ENCODE measurements at places on chromosomes 11 and 22.
A peak's percentile ranks its signal among the peaks of the same experiment; 100 is the strongest.

- no peak for DNase-seq
Measured at GRCh38 chr11:79942090-79942489, 501.3 kb upstream of the TENM4 start.

- no peak for DNase-seq
Measured at GRCh38 chr22:49253656-49254055, 574.0 kb downstream of the BRD1 start.

DNA sequence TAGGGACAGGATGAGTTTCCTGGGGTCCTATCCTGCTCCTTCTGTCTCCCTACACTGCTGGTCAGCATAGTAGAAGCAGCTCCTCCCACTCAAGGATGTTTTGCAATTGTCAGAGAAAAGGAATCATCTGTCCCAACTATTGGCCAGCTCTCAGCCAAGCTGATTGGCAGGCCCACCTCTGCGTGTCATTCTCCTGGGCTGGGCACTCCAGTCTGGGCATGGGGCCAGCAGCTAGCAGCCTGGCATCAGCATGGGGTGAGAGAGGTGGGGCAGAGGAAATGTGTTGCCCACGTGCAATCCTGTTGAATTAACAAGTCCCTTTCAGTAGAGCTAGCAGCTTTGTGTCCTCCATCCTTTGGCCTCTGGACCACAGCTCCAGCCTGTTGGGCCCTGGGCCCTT, 14.1 kb downstream of the ANKK1 start:
- peak; percentile 8 for DNase-seq

DNA sequence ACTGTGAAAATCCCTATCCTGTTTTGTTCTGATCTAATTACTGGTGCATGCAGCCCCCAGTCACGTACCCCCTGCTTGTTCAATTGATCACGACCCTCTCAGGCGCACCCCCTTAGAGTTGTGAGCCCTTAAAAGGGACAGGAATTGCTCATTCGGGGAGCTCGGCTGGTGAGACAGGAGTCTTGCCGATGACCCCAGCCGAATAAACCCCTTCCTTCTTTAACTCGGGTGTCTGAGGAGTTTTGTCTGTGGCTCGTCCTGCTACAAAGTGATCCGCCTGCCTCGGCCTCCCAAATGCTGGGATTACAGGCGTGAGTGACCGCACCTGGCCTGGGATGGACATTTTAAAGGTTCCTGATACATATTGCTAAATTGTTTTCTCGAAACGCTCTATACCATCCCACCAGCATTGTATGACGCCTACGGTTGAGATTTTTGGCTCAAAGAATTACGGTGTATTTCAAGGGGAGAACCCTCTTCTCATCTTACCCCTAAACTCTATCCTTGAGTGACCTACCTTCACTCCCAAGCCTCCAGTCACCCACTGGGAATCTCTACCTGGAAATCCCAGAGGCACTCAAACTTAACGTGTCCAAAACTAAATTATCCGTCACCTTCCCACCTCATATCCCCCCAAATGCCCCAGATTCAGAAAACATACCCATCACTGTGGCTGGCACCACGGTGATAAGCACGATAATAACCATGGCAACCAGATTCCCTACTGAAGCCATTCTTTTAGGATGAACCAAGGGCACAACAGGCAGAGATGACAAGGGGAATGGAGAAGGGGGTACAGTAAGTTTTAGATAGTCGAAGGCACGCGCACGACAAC, 789 bp upstream of the POLA2 start:
- DNase-seq: no peak

GRCh38 chr11:72576661-72577060, 97.6 kb downstream of the PDE2A start:
- no peak for DNase-seq

DNA sequence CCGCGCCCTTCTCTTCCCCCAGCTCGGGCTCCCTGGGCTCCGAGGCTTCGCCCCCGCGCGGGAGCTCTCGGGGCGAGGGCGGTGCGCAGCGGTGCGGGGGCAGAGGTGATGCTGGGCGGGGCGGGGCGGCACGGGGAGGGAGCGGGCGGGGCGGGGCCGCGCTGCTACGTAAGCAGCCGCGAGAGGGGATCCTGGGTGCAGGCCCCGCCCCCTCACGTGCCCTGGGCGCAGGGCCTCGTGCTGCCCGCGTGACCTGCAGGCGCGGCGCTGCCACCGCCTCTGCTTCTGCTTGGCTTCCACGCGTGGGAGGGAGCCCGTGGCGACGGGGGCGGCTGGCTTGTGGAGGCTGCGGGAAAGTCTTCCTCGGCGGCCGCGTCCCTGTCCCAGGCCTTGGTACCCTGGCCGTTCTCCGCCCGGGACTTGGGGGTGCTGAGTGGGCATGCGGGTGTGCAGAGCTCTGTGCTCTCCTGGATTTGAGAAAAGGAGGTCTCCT, 132.6 kb upstream of the HSD17B12 start:
- DNase-seq: peak; percentile 5

DNA sequence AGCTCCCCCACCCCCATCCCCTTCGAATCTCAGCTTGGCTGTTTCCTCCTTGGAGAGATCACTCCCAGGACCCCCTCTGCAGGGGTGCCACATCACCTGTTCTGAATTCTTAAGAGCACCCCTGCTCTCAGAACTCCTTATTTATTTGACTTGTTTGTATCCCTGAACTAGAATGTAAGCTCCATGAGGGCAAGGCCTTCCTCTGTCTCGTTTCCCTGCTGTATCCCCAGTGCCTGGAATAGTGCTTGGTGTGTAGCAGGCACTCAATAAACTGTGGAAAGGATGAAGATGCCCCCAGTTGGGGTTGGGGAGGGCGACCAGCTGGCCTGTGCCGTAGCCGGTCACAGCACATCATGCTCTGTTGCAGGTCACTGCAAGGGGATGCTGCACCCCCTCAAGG, 3.6 kb upstream of the MDK start:
- no peak for DNase-seq
